HAP-1 (cell line): ENCODE measurements at places on chromosomes 7 and 10.

DNA sequence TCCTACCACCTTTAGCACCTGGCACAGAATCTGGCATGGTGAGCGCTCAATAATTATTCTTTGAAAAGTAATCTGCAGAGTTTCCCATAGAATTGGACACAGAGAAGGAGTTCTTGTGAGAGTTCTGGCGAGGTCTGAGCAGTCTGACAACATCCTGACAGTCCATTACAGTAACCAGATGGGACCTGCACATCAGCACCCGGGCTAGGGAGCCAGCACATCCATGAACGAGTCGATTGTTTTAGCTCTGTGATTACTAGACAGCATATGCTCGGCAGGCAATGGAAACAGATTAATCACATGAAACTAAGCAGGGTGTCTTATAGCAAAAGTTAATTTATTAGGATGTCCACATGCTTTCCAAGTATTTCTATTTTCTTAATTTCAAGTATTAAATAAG is 96.7 kb downstream of the SEMA3D start:
- no peak for DNase-seq

DNA sequence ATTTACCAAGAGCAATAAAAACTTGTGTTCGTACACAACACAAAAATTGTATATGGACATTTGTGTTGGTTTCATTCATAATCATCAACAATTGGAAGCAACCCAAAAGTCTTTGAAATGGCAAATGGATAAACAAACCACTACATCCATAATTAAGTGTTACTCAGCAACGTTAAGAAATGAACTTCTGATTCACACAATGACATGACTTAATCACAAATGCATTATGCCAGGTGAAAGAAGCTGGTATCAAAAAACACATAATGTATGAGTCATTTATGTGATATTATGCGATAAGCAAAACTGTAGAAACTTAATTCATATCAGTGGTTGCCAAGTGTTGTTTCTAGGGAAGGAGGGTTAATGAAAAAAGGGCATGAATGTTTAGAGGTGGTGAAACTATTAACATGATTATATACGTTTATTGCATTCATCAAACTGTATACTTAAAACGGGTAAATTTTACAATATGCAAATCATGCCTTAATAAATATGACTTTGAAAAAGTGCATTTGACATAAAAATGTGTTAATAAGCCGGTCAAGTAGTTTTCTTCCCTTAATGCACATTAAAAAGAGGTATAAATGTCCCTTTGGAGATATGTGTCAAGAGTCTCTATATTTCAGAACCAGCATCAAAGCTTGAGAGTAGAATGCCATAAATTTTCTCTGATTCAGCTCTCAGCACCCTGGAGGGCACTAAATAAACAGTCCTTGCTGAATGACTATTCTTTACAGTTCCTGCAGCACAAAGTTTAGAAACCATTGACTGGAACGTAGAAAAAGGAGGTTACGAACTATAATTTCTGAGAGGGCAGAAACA is 84.8 kb upstream of the GRM3 start:
- DNase-seq = no peak

DNA sequence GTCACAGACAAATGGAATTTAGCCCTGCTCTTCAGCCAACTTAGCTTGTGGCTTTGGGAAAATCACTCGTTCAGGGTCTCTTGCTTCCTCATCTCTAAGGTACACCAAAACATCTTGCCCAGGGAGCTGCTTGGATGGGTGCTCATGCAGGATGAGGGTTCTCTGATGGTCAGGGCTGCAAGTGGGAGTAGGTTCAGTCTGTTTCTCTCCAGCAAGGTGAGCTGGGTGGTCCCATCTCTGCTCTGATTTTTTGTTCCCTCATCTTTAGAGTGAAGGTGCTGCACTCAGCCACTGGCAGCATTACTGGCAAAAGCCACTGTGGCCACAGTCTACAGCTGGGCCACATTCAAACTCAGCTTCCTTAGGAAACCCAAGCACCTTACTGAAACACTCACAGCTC is 149.9 kb upstream of the GPR26 start:
- DNase-seq = no peak

DNA sequence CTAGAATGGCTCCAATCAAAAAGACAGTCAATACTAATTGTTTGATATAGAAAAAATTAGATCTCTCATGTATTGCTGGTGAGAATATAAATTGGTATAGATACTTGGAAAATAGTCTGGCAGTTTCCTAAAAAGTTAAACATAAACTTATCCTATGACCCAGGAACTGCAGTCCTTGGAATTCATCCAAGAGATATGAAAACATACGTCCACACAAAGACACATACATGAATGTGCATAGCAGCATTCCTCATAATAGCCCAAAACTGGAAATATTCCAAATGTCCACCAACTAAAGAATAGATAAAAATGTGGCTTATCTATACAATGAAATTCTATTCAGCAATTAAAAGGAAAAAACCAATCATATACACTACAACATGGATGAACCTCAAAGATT is 128.4 kb downstream of the ZFAND4 start:
- no peak for DNase-seq

- DNase-seq = peak; percentile 75
Observed at GRCh38 chr7:111089822-111090426, 1.0 kb upstream of the LRRN3 start.

DNA sequence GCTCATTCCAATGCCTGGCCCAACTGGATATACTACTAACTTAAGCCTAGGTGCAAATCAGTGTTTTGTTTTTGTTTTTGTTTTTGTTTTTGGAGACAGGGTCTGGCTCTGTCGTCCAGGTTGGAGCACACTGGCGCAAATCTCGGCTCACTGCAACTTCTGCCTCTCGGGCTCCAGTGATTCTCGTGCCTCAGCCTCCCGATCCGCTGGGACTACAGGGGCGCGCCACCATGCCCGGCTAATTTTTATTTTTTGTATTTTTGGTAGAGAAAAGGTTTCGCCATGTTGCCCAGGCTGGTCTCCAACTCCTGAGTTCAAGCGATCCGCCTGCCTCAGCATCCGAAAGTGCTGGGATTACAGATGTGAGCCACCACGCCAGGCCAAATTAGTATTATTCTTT is 1.6 kb downstream of the PPP3CB start:
- DNase-seq = no peak

DNA sequence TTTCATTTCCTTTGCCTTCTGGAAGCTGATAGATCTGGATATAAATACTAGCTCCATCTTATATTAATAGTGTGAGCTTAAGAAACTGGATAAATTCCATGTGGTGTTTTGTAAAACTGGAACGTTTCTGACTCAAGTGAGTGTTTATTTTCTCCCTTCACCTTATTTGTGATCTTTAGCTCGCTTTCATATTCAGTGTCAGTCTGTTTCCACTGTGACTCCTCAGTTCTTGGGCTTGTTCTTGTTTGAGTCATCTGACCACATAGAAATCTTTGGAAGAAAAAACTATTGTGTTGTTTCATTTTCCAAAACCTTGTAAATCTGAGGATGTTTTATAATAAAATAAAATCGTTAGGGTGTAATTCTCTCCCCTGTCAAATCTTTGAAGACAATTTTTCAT is 186.4 kb downstream of the POLR1F start:
- DNase-seq = no peak

- DNase-seq = no peak
Observed at GRCh38 chr7:88115258-88115796, 104.5 kb downstream of the SRI start.

- DNase-seq = no peak
Observed at GRCh38 chr10:114432566-114433093, 28.3 kb upstream of the AFAP1L2 start.

- DNase-seq = no peak
Observed at GRCh38 chr7:137934176-137934826, 67.6 kb downstream of the CREB3L2 start.

GRCh38 chr10:72086466-72087391 is 1.6 kb downstream of the SPOCK2 start:
- no peak for DNase-seq

DNA sequence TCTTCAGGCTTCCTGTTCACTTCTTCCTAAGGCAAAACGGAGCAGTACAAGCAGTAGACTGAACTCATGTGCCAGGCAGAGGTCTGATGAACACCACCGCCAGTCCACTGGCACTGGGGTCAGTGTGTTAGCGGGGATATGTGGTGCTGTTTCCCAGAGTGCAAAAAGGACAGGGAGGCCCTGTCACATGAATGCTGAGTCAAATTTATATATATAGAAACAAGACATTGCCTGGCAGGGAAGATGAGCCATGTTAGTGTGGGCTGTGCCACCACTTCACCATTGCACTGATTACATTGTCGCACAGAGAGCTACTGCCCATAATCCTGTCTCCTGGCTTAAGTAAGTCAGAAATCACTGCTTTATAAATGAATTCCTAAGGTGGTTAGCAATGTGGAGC is 122.2 kb upstream of the AMPH start:
- no peak for DNase-seq

GRCh38 chr10:44660271-44660670 is 250.9 kb upstream of the TMEM72 start:
- no peak for DNase-seq

- no peak for DNase-seq
Observed at GRCh38 chr7:99752356-99752755, 17.4 kb upstream of the CYP3A7 start.

DNA sequence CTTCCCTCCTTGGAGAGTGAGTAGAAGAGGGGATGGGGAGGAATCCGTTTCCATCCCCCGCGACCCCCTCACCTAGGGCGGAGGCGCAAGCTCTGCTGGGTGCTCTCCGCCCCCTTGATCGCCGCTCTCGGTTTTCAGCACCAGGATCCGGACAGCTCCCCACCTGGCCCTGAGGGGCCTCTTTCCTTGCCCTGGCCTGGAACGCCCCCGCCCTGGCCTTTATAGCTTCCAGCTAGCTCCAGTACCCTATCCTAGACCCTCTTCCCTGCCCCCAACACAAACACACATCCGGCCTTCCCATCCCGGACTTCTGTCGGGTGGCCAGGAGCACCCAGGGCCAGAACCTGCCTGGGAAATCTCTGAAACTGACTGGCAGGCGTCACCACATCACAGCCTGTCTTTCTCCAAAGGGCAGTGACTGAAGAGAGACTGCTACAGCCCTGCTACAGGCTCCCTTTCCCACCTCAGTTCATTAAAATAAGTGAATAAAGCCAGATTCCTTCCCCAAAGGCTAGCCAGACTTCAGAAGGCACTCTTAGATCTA is 72.3 kb upstream of the LEP start:
- no peak for DNase-seq

- no peak for DNase-seq
Observed at GRCh38 chr7:104133238-104133637, 74.6 kb downstream of the ORC5 start.

- DNase-seq = no peak
Observed at GRCh38 chr10:8614054-8614565, 559.6 kb downstream of the GATA3 start.

DNA sequence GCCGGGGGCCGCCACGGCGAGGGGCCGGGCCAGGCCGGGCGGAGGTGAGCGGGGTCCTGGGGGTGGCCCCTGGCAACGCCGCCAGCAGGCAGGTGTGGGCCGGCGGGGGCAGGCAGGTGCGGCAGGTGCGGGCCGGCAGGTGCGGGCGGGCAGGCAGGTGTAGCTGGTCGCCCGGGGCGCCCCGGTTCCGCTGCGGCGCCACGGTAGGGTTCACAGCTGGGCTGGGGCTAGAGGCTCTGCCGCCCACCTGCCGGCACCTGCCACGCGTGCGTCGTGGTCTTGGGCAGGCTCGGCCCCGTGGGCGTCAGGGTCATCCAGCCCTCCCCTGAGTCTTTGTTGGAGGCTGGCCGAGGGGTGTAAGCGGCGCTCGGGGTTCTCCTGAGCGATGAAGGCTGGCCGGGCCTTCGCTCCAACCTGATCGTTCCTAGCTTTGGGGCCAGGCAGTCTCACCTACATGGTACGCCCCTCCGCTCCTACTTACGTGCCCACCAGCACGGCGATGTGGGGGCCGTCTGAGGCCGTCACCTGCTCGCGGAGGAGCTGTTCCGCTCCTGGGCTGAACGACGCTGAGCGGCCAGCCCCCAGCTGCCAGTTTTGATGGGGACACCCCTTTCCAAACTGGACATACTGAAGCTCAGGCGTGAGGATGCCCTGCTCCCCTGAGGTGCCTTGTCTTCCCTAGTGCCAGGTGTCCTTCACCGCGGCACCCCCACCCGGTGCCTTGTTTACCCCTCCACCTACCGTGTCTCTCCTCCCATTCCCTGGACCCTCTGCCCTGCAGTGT is 493 bp downstream of the ZMIZ2 start:
- DNase-seq = no peak

DNA sequence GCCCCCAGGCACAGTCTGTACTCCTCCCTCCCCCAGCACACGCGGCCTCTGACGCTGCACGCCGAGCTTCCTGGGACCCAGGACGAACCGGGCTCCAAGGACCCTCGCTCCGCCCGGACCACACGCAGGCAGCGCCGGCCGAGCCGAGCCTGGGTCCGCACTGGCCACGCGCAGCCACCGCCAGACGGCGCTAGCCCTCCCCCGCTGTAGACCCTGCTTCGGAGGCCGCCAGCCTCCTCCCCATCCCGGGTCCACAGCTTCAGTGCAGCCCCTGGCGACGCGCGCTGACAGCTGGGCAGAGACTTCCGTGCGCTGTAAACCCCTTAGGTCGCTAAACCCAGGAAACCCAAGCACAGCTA is 936 bp upstream of the TCERG1L start:
- DNase-seq = no peak

DNA sequence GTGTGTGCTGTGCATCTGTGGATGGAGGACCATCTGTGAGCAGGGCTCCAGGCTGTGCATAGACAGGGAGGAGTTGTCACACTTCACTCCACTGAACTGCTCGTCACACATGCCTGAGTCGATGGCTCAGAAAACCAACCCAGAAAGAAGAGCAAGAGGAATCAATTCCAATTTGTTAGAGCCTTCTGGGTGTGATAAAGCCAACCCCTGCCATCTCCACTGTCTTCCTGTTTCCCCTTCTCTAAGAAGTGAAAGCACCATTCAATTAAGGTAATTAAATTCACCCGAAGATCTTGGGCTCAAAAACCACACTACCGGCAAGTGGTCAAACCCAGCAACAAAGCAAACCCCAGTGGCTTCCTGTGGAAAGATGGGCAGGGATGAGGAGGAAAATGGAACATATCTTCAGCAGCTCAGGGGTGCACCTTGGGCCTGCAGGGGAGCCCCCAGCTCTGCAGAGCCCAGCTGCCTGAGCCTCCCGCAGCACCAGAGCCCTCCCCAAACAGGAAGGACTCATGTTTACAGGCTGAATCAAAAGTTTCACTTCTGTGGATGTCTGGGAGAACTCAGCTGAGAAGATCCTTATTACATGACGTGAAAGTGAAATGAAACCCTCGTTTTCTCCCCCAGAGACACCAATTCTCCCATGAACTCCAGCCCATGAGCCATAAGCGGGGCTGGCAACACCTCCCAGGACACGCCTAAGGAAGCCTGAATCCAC is 10.9 kb downstream of the C10orf71 start:
- DNase-seq = no peak

- DNase-seq = no peak
Observed at GRCh38 chr10:122774231-122774630, 71.4 kb downstream of the CUZD1 start.

DNA sequence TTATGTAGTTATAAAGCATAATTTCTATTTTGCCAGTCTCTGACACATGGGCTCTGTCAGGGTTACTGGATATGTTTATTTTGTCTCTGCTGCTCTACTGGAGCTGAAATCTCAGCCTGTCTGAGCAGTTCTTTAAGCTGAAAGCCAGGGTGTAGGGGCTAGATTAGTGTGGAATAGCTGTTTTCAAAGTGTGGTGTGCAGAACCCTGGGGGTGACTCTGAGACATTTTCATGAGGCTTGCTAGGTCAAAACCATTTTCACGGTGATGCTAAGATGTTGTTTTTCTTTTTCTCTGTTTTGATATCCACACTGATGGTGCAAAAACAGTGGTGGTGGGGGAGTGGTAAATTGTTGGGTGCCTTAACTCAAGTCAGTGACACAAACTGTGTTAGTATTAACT is 45.5 kb downstream of the CREM start:
- no peak for DNase-seq
